Dorsolateral prefrontal cortex (tissue), 122 donors: ENCODE measurements at places on chromosomes 3 and 15.

- no peak for DNase-seq
Measured at GRCh38 chr3:33146791-33147445, 33.1 kb downstream of the CRTAP start.

- no peak for DNase-seq
Measured at GRCh38 chr3:151459358-151459757, 1.5 kb downstream of the IGSF10 start.

DNA sequence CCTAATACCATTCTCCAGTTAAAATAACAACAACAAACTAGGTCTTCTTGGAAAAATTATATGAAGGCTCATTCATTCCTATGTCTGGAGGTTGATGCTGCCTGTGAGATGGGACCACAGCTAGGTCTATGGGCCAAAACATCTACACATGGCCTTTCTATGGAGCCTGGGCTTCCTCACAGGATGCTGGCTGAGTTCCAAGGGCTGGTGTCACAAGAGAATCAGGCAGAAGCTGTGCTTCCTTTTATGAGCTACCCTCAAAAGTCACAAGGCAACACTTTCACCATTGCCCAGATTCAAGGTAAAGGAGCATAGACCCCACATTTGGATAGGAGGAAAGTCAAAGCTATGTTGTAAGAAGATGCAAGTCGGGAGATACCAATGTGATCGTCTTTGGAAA lies 4.6 kb upstream of the RTP2 start:
- DNase-seq, result no peak

GRCh38 chr3:39460677-39461076 lies 6.8 kb upstream of the MOBP start:
- DNase-seq, result peak; percentile 82

DNA sequence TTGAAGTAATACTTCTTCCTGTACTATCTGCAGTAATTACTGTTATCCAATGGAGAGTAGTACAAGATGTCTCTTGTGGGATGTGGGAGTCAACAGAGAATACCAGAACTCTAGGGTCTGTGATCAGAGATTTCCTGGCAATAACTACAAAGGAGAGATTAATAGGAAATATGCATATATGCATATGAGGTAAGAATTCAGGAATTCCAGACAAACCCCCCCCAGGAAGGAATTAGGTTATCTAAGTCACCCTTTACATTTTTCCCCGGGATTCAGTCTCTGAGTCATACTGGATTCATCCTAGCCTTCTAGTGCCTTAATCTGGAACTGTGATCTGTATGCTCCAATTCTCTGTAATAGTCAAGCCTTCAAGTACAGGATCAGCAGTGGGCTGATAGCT lies 49.4 kb downstream of the GTF2E1 start:
- DNase-seq, result no peak
